ENCODE measurements at places on chromosomes 12 and 14. TPM values are rescaled to one million over a fixed set of nuclear protein-coding genes. Genes with fewer than 3 reads are reported as not detected.

The DYRK4 gene
- 21.4 TPM for total RNA-seq

The SIX4 gene
- total RNA-seq = not detected

The GDF3 gene
- not detected for total RNA-seq

The KRT78 gene
- not detected for total RNA-seq

The IFT43 gene
- 11.6 TPM for total RNA-seq

The SLC15A4 gene
- total RNA-seq = 13.1 TPM

The KRT82 gene
- not detected for total RNA-seq

The IL25 gene
- not detected for total RNA-seq

The C1QL4 gene
- not detected for total RNA-seq

The CLEC4D gene
- not detected for total RNA-seq

The ARHGAP9 gene
- total RNA-seq = 278 TPM

The CAPS2 gene
- 6.2 TPM for total RNA-seq

The CACNA1C gene
- total RNA-seq = 0.08 TPM

The NXPH4 gene
- total RNA-seq = not detected

Data from CD4-positive, alpha-beta memory T cell (primary cell).